ENCODE measurements at places on chromosomes 1 and 21.

DNA sequence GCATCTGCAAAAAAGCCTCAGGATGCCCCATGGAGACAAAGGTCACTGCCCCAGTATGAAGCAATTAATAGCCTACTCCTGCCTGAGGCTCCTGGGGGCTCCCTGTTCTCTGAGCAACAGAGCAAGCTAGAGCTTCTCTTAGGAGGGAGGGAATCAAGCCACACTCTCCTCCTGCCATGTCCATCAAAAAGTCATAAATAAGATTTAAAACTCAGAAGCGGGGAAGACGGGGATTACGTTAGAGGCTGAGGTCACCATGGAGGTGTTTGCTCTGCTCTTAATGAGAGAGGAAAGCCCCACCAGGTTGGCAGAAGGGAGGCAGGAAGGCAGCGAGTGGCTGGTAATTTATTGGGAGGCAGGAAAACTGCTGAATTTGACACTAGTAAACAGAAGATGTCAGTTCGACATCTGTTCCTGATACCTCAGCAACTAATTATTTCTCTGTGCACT lies 98.4 kb upstream of the TNR start:
- no peak for DNase-seq

GRCh38 chr21:44766818-44767354 lies 34.7 kb downstream of the UBE2G2 start:
- no peak for DNase-seq

GRCh38 chr1:7362947-7363346 lies 408.1 kb upstream of the VAMP3 start:
- DNase-seq = no peak

GRCh38 chr1:75449998-75450397 lies 160.9 kb downstream of the SLC44A5 start:
- DNase-seq = no peak

DNA sequence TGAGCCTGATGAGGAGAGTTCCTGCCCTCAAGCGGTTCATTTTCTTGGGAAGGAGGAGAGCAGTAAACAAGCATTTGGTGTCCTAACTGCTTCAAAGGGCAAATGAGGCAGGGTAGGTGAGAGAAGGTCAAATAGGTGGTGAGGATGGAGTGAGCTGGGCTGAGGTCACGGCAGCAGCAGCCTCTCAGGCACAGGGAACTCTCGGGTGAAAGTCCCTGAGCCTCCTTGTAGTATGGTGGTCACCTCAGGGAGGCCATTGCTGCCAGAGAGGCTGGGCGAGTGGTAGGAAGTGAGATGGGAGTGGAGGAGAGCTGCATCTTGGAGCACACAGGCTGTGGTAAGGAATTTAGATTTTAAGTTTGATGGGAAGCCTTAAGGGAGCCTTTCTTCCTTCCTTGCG lies 4.0 kb downstream of the ADARB1 start:
- DNase-seq = no peak

DNA sequence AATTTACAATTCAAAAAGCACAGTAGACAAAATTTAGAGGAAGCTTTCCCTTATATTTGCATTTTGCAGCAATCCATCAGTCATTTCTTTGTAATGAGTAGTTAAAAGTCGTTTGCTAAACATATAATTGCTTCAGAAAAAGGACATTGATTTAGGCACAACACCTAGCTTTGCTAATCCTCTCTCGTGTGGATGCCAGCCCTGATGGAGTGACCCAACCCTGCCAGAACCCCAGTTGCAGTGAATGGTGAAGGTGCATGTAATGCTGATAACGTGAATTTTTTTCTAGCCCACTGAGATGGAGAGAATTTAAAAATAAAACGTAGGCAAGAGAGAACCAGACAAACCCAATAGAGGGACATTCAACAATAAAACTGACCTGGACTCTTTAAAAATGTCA lies 263.4 kb downstream of the GRIK1 start:
- no peak for DNase-seq

DNA sequence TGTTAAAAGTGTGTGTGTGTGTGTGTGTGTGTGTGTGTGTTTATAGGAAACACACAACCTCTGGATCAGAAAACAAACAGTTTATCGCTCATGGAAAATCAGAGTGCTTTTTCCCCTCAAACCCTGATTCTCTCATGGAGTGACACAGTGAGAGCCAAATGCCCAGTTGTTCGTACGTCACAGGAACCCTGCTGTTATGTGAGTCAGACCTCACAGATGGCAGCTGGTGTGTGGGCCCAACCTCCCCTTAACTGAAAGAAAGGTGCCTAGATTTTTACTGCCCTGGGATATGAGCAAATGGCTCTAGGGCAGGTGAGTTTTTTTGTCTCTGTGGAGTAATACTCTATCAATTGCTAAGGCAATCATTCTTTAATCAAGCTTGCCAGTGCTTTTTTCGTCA lies 1788.1 kb downstream of the BRINP3 start:
- DNase-seq = no peak

All from hematopoietic multipotent progenitor cell (in vitro differentiated cells).